CD4-positive, alpha-beta T cell treated with Interleukin-6 for 4 hours (primary cell): ENCODE measurements at places on chromosomes 16 and 17.

DNA sequence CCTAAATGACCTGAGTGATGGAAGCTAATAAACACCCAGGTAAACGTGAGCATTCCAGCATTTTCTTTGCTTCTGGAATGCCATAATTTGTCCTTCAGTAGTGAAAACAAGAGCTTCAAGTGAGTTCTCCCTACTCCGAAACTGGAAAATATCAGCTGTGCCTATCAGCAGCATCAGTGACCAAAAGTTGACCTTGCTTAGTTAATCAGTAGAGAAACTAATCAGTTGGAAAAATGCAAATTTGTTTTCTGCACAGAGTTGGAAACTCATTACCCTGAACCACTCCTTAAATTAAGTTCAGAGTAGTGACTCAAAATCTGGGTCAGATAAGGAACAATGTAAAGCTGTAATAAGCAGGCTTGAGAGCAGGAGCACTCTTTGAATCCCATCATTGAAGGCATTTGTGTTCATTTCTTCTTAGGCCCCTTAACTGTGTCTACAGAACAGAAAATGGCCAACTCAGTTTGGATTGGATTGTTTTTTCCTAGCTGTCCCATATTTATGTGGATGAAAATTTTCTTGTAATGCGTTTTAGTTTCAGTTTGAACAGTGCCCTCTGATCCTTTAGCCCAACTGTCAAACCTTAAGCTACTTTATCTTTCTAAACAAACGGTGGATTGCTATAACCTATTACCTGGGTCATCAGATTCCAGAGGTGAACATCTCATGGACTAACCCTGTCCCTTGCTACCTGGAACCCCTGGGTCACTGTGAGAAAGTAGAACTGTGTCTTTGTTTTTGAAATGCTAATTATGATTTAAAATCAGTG, 290.4 kb downstream of the TOX3 start:
- DNase-seq = no peak

- no peak for DNase-seq
These were observed 17.8 kb downstream of the ACTG1 start for GRCh38 chr17:81494626-81495377.

DNA sequence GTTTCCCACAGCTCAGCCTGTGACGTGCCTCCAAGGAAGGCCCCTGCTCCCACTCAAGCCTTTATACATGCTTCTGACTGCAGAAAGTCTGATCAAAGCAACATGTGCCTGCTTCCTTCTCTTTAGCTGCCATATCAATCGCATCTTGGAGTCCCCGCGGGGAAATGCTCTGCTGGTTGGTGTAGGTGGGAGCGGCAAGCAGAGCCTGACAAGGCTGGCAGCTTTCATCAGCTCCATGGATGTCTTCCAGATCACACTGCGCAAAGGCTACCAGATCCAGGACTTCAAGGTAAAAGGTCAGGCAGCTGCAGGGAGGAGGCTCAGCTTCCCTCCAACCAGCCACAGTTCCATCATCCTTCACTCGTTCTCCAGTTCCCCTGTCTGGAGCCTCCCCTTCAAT, 189.7 kb downstream of the ZNF18 start:
- DNase-seq = no peak

DNA sequence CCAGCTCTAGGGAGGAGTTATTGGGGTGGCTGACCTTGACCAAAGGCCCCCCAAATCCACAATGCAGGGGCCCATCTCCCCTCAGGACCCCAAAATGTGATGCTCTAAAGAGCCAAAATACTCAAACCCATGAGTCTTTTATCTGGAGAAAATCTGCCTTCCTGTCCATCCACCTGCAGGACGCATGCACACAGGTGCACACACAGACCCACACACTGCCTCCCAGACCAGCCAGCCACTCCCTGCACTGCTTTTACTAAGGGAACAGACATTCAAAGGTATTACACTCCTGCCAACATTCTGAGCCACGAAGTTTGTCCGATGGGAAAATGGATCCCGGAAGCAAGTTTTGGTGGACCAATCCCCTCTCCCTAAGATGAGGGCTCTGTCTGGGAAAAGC, 76.1 kb upstream of the CDH5 start:
- DNase-seq = no peak

DNA sequence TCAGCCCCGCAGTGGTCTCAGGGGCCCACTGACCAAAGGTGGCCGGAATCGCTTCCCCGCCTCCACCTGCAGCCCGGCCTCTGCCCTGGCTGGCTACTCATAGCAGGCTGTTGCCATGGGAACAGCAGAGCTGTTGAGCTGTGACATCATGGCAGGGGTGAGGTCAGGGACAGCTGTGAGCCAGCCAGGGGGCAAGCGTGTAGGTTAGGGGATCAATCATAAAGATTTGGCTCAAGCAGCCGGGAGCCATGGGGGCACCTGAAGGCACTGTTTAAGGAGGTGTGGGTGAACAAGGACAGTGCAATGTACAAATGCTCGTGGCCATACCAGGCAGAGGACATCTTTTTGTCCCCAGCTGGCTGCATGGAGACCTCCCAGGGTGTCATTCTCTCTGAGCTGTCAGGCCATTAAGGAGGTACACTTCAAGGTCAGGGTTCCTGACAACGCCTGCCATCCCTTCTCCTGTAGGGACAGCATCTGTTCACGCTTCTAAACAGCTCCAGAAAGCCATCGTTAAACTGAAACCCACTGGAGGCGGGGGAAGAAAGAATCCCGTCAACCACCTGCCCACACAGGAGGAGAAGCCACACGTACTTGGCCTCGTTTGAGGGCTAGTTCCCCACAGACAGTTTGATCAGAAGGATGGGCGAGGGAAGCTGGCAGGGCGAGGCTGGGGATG, at the start of gene CEP295NL:
CEP295NL (minus strand) TSS at position 101 of the 679 bp plus-strand sequence. CDS start 1,373 bp downstream, outside the sequence.
- no peak for DNase-seq

- peak; percentile 68 for DNase-seq
These were observed 471 bp upstream of the PRKAR1A start for GRCh38 chr17:68511671-68512246.

GRCh38 chr16:11218604-11218962, 37.4 kb downstream of the SOCS1 start:
- DNase-seq = no peak

DNA sequence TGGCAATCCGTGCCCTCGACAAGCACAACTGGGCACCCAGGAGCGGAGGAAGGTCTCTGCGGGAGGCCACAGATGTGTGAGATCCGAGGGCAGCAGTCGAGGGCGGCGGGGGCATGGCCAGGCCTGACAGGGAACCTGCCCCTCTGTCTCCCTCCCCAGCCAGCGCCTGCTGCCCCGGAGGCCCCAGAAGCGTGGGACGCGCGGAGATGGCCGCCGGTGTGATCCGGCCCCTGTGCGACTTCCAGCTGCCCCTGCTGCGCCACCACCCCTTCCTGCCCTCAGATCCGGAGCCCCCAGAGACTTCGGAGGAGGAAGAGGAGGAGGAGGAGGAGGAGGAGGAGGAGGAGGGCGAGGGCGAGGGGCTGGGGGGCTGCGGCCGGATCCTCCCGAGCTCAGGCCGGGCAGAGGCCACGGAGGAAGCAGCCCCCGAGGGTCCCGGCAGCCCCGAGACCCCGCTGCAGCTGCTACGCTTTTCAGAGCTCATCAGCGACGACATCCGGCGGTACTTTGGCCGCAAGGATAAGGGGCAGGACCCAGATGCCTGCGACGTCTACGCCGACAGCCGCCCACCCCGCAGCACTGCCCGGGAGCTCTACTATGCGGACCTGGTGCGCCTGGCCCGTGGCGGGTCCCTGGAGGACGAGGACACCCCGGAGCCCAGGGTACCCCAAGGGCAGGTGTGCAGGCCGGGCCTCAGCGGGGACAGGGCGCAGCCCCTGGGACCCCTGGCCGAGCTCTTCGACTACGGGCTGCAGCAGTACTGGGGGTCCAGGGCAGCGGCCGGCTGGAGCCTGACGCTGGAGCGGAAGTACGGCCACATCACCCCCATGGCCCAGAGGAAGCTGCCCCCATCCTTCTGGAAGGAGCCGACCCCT, 1.7 kb downstream of the PERCC1 start:
- peak; percentile 12 for DNase-seq

DNA sequence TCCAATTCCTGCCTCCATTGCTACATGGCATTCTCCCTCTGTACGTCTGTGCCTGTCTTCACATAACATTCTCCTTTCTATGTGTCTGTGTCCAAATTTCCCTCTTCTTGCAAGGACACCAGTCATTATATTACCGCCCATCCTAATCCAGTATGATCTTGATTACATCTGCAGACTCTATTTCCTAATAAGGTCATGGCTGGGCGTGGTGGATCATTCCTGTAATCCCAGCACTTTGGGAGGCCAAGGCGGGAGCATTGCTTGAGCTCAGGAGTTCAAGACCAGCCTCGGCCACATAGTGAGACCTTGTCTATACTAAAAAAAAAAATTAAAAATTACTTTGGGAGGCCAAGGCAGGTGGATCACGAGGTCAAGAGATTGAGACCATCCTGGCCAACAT, 5.0 kb upstream of the PRR14 start:
- DNase-seq = no peak

- DNase-seq = no peak
These were observed 1491.4 kb upstream of the GOT2 start for GRCh38 chr16:60225541-60225940.

DNA sequence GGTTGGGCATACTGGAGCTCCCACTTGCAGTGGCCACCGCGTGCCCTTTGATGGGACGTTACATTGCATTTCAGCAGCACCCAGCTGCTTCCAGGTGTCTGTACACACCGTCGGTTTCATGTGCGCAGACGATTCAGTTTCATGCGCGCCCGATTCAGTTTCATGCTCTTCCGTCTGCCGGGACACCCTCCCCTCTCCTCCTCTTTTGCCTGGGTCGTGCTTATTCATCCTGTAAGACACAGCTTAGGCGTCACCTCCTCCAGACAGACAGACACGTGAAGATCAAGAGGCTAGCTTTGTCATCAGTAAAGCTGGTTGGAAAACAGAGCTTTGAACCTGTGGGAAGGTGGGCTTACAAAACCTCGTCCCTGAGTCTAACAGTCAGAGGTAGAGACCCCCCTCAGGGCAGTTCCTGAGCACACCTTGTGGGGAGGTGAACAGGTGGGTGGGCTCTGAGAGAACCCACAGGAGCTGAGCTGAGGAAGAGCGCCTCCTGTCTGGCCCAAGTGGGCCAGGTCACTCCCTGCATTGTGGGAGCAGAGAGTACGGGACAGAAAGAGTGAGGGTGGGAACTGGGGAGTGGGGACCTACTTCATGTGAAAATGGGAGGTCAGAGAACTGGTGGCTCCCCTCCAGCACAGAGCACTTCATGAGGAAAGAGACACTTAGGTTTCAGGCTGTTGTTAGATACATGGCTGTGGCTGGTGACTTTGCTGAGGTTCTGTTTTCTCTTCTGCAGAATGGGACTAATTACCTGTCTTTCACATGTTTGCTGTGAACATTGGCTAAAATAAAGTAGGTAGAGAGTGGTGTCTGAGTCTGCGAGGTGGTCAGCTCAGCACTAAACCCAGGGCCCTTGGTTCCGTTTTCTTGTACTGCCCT, 122.1 kb downstream of the SNX29 start:
- DNase-seq = no peak

GRCh38 chr17:10875984-10876555, 38.2 kb upstream of the PIRT start:
- DNase-seq = peak; percentile 11

- DNase-seq = no peak
These were observed 6.9 kb downstream of the MRM1 start for GRCh38 chr17:36608280-36608679.

DNA sequence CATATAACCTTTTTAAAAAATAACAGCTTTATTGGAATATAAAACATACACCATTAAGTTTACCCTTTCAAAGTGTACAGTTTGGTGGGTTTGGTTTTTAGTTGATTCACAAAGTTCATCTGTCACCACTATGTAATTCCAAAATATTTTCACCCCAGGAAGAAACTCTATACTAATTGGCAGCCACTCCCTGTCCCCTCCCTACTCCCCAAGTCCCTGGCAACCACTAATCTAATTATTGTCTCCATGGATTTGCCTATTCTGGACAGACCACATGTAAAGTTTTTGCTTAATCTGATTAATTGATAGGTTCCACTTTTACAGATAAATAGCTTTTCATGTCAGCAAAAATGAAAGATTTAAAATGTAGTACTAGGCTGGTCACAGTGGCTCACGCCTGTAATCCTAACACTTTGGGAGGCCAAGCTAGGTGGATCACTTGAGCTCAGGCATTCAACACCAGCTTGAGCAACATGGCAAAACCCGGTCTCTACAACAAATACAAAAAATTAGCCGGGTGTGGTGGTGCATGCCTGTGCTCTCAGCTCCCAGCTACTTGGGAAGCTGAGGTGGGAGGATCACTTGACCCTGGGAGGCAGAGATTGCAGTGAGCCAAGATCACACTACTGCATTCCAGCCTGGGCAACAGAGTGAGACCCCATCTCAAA, 25.0 kb upstream of the MAPK3 start:
- DNase-seq = no peak

DNA sequence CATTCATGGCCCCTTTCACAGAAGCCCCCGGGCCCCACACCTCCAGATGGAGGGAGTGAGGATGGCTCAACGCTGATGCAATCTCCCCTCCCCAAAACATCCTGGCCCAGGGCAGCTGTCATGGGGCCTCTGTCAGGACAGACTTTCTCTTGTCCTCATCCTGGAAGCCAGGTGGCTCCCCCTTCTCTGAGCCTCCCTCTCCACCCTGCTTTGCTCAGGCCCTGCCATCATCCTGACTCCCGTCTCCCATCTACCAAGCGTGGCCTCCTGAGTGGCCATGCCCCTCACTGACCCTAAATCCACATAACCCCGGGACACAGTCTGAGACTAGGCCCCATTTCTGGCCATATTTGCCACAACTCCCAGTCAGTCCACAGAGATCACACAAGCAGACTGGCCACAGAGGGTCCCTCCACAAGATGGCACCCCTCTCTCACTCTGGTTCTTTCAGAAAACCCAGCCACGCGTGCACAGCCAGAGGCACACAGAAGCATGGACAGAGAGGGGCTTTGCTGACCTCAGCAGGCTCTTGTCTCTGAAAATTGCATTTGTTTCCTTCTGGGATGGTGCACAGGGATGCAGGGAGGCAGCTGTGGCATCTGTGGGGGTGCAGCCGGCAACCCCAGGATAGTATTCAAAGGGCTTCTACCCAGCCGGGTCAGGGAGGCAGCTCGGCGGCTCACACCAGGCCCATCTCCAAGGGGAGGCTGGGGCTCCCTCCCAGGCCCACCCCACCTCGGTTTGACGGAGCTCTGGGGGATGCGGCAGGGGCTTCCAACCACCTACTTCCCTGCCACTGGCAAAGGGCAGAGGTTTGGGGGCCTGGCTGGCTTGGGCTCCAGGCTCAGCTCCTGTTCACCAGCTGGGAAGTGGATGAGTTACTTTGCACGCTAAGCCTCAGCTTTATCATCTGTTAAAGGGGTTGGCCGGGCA, 16.9 kb downstream of the DOC2B start:
- peak; percentile 46 for DNase-seq

DNA sequence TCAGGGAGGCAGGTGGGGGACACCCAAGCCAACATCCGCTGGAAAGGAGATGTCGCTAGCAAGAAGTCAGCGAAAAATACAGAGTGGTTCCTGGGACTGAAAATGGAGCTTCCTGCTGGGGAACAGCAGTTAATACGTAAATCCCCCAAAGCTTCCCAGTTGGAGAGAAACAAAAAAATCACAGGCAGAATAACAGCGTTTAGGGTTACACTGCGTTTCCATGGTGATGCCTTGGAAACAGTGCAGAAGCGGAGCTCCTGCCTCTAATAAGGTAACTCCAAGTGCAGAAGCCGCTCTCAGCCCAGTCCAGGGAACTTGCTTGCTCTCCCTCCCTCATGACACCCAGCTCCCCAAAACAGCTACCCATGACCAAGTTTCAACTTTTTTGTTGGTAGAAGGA, 73.4 kb downstream of the PLD6 start:
- DNase-seq = no peak

GRCh38 chr17:77032929-77033328, 107.8 kb upstream of the SEC14L1 start:
- DNase-seq = no peak

GRCh38 chr16:86584726-86585721, 6.7 kb downstream of the FOXL1 start:
- no peak for DNase-seq
